PC-3 (cell line): ENCODE measurements at places on chromosomes 1 and 21. TPM values are rescaled to one million over a fixed set of nuclear protein-coding genes. Genes with fewer than 3 reads are reported as not detected.

DNA sequence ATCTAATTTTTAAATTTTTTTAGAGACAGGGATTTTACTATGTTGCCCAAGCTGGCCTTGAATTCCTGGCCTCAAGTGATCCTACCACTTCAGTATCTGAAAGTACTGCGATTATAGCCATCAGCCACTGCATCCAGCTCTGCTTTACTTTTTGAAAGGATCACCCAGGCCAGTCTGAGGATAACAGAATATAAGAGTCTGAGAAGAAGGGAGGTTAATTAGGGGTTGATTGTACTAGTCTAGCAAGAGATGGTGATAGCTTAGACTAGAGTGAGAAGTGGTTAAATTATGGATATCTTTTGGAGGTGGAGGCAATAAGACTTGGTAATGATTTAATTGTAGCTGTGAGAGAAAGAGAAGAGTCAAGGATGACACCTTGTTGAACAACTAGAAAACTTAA is 32.2 kb downstream of the PHACTR4 start:
- no peaks in the 10 kb centered on the region for H3K36me3 ChIP-seq
- H3K27me3 ChIP-seq, result no peaks in the 10 kb centered on the region
- DNase-seq, result no peak
- no peak overlapping the region for H3K27ac ChIP-seq
- H3K4me3 ChIP-seq, result no peak overlapping the region
- H3K4me1 ChIP-seq, result no peaks in the 10 kb centered on the region

GRCh38 chr1:155075535-155075934 is 3.1 kb upstream of the EFNA3 start:
- H3K27me3 ChIP-seq, result peaks cover 17% of the 10 kb centered on the region
- H3K27ac ChIP-seq, result no peak overlapping the region
- H3K4me1 ChIP-seq, result peaks cover 35% of the 10 kb centered on the region
- no peak overlapping the region for H3K4me3 ChIP-seq
- no peak for DNase-seq

PCAT6 gene
- 0.26 and 1.7 TPM in 2 replicates for total RNA-seq

CYP4Z1 gene
- not detected in 2 replicates for total RNA-seq

DNA sequence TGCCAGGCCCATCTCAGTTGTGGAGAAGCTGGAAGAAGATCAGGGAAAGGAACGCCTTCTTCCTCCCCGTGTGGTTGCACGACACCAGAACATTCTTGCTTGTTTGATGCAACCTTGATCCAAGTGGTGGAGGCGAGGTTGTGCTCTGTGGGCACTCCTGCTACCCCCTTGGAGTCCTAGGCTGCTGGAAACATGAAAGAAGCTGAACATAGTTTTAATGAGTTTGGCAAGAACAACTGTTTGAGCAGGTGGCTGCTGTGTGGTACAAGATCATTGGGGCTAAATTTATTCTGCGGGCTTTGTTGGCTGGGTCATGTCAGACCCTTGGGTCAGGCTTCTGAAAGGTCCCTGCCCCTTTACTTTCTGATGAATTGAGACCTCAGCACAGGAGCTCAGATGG is 5.9 kb downstream of the KAZN start:
- H3K36me3 ChIP-seq, result no peaks in the 10 kb centered on the region
- no peak overlapping the region for H3K27ac ChIP-seq
- DNase-seq, result no peak
- H3K4me1 ChIP-seq, result no peaks in the 10 kb centered on the region; the same call in 1 of the 2 replicates

DNA sequence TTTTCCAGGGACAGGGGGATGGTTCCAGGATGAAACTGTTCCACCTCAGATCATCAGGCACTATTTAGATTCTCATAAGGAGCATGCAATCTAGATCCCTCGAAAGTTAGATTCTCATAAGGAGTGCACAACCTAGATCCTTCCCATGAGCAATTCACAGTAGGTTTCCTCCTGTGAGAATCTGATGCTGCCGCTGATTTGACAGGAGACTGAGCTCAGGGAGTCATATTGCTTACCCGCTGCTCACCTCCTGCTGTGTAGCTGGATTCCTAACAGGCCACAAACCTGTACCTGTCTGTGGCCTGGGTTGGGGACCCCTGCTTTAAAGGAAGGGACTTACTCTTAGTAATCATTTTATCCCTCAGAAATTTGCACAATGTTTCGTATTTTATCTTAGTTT is 9.3 kb downstream of the CTH start:
- H3K36me3 ChIP-seq, result peaks cover 19% of the 10 kb centered on the region
- 0 out of 2 replicates have a peak, but pooled peaks cover under 1% of the 10 kb centered on the region for H3K4me1 ChIP-seq

SIM2 gene
- 71.2 and 104 TPM in 2 replicates for total RNA-seq
